SJCRH30 (cell line): ENCODE measurements at places on chromosomes 6 and 20. TPM values are rescaled to one million over a fixed set of nuclear protein-coding genes. Genes with fewer than 3 reads are reported as not detected.

GRCh38 chr6:142417331-142417750 is 115.5 kb downstream of the ADGRG6 start:
- DNase-seq: no peak
- H3K27ac ChIP-seq: no peak overlapping the region
- H3K36me3 ChIP-seq: no peaks in the 10 kb centered on the region
- H3K4me1 ChIP-seq: peaks cover 36% of the 10 kb centered on the region
- no peaks in the 10 kb centered on the region for H3K27me3 ChIP-seq
- H3K4me3 ChIP-seq: no peak overlapping the region

RALGAPB gene
- total RNA-seq: 48.2 and 51.5 TPM in 2 replicates

DEFB127 gene
- not detected in 2 replicates for total RNA-seq

DNA sequence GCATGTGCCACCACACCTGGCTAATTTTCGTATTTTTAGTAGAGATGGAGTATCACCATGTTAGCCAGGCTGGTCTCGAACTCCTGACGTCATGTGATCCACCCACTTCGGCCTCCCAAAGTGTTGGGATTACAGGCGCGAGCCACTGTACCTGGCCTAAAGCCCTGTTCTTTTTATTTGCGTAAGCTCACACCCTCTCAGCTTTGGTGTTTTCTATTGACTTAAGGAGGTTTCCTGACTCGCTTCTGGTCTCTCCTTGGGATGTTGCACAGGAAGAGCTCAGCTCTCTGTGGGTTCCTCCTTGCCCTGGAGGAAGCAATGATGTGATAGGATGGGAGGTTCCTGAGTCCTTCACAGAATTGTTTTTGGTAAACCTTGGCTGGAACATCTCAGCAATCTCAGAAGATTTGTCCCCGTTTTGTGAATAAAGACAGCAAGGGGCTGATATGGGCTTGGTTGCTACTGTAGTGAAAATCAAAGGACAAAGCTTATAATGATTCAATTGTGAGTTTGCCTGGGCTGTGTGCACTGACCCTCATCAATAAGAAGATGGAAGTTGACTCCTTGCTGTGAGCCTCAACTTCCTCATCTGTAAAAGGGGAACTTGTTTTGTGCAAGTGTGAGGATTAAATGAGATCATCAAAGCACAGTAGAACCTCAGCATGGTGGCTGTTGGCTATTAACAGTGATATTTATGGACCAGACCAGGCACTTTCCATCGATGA is 27.0 kb downstream of the TOX2 start:
- no peaks in the 10 kb centered on the region for H3K36me3 ChIP-seq
- H3K27ac ChIP-seq: no peak overlapping the region
- DNase-seq: no peak

DNA sequence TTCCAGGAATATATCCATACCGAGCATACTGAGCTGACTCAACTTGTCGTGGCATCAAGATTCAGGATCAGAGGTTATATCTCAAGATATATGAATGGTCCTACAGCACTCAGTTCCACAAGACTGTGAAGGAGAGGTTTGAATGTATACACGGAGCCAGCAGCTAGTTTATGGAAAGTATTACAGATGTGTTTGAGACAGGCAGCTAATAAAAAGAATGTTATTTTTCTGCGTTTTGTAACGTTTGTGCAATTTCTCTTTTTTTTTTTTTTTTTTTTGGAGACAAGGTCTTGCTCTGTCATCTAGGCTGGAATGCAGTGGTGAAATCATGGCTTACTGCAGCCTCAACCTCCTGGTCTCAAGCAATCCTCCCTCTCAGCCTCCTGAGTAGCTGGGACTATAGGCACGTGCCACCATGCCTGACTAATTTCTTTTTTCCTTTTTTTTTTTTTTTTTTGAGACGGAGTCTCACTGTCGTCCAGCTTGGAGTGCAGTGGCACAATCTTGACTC is 3.4 kb upstream of the FAM110A start:
- H3K36me3 ChIP-seq: no peaks in the 10 kb centered on the region
- H3K4me3 ChIP-seq: no peak overlapping the region
- peaks cover under 1% of the 10 kb centered on the region for H3K4me1 ChIP-seq
- H3K27ac ChIP-seq: no peak overlapping the region
- DNase-seq: no peak

- H3K4me3 ChIP-seq: no peak overlapping the region
- H3K27me3 ChIP-seq: 0 out of 2 replicates have a peak, but pooled peaks cover 4% of the 10 kb centered on the region
- H3K36me3 ChIP-seq: no peaks in the 10 kb centered on the region
- H3K27ac ChIP-seq: no peak overlapping the region
- DNase-seq: no peak
Observed at GRCh38 chr6:72822023-72822422, 200.2 kb downstream of the KCNQ5 start.

- peak overlapping the region; percentile 66 for H3K27ac ChIP-seq
- peaks cover 29% of the 10 kb centered on the region for H3K4me1 ChIP-seq
- H3K27me3 ChIP-seq: no peaks in the 10 kb centered on the region
- H3K36me3 ChIP-seq: no peaks in the 10 kb centered on the region
Observed at GRCh38 chr6:74277777-74278186, 581.8 kb downstream of the CD109 start.

GRCh38 chr6:136439514-136440190 is 110.6 kb downstream of the MAP7 start:
- no peaks in the 10 kb centered on the region for H3K4me1 ChIP-seq
- no peak overlapping the region for H3K27ac ChIP-seq
- no peaks in the 10 kb centered on the region for H3K27me3 ChIP-seq
- no peaks in the 10 kb centered on the region for H3K36me3 ChIP-seq
- no peak overlapping the region for H3K4me3 ChIP-seq
- no peak for DNase-seq

AGER gene
- 0.71 and 1.4 TPM in 2 replicates for total RNA-seq

- H3K36me3 ChIP-seq: no peaks in the 10 kb centered on the region
- no peak overlapping the region for H3K4me3 ChIP-seq
- H3K4me1 ChIP-seq: no peaks in the 10 kb centered on the region; the same call in 1 of the 2 replicates
- DNase-seq: no peak
Observed at GRCh38 chr6:159935633-159936032, 33.2 kb upstream of the IGF2R start.

ISM1 gene
- total RNA-seq: 0.05 TPM in 1 of 2 replicates, not detected in the other

DNA sequence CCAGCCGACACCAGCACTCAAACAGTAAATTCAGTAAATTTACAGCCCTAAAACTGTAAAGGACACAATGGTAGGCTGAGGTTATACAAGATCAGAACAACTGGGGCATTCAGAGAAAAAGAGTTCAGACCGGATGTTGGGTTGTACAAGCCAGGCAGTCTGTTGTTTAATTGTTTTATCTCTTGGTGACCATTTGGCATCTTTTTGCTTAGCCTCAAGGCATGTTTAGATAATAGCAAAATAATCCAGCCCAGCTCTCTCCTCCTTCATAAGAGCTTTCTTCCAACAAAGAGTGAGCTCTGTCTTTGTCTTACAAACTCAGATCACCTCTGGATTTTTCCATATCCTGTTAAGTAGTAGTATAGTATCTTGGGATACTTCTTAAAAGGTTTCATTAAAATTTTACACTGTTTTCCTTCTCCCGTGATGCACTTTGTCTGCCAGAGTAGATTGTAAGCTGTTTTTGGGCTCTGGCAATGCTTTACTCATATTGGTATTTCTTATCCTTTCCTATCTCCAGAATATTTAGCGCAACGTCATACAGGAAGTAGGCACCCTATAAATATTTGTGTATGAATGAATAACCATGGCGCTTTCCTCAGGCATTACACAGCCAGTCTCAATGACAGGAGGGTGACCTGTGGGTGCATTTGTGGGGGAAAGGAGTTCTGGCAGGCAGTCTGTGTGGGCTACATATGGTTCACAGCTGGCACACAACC is 35.6 kb upstream of the TRAM2 start:
- no peak overlapping the region for H3K4me3 ChIP-seq
- no peak for DNase-seq
- 0 out of 2 replicates have a peak overlapping the region, but pooled peaks have one; percentile 7 for H3K27ac ChIP-seq
- H3K27me3 ChIP-seq: no peaks in the 10 kb centered on the region

GRCh38 chr6:311679-312220 is 19.5 kb downstream of the DUSP22 start:
- no peak overlapping the region for H3K27ac ChIP-seq
- no peaks in the 10 kb centered on the region for H3K4me1 ChIP-seq
- H3K36me3 ChIP-seq: no peaks in the 10 kb centered on the region
- no peak for DNase-seq
- H3K27me3 ChIP-seq: no peaks in the 10 kb centered on the region

PYGB gene
- total RNA-seq: 39.1 and 42.3 TPM in 2 replicates

- H3K4me1 ChIP-seq: no peaks in the 10 kb centered on the region
- no peak overlapping the region for H3K27ac ChIP-seq
- no peak for DNase-seq
- H3K4me3 ChIP-seq: no peak overlapping the region
- no peaks in the 10 kb centered on the region for H3K27me3 ChIP-seq
- H3K36me3 ChIP-seq: no peaks in the 10 kb centered on the region
Observed at GRCh38 chr6:120304223-120304622, 954.7 kb upstream of the MAN1A1 start.

GRCh38 chr6:169845426-169846285 is 94.2 kb downstream of the ERMARD start:
- no peak overlapping the region for H3K27ac ChIP-seq
- H3K4me3 ChIP-seq: no peak overlapping the region
- H3K27me3 ChIP-seq: no peaks in the 10 kb centered on the region; the same call in 1 of the 2 replicates
- no peaks in the 10 kb centered on the region for H3K4me1 ChIP-seq

DNA sequence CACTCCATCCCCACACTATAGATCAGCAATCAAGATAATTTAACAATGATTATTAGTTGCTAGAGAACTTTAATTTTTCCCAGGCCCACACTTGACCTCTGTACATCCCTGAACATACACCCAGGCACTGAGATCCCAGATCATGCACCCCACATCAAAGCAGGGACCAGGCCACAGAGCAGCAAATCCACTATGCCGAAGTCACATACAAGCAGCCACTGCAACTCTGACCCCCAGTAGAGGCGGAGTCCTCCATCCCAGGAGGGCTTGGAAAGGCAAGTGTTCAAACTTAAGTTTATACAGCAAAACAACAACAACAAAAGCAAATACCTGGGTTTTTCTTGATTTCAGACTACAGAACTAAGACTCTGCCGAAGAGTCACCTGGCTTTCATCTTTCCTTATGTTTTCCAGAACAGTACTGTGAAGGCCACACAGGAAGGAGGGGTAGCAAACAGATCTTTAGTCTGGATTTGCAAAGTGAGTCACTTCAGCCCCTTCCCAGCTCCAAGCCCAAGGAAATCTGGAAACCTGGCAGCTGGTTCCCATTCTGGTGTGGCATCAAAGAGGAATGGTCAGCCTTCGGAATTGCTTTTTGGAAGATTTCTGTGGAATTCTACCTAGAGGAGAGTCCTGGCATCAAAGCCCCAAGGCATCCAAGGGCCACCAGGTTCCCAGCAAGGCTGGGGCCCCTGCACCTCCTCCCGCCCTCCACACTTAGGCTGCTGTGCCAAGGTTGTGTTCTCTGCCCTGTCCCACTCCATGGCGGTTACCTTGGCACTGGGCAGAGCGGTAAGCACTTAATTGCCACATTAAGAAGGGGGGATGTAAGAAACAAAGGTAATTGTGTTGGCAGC is 7.3 kb downstream of the JAG1 start:
- H3K4me3 ChIP-seq: no peak overlapping the region
- H3K4me1 ChIP-seq: peaks cover 11% of the 10 kb centered on the region; the same call in 1 of the 2 replicates
- H3K27me3 ChIP-seq: no peaks in the 10 kb centered on the region
- no peaks in the 10 kb centered on the region for H3K36me3 ChIP-seq

- no peak for DNase-seq
- peaks cover 5% of the 10 kb centered on the region; the same call in 1 of the 2 replicates for H3K4me1 ChIP-seq
- H3K27me3 ChIP-seq: no peaks in the 10 kb centered on the region
- H3K4me3 ChIP-seq: no peak overlapping the region
- H3K36me3 ChIP-seq: no peaks in the 10 kb centered on the region
- H3K27ac ChIP-seq: no peak overlapping the region
Observed at GRCh38 chr6:128303870-128304269, 216.5 kb downstream of the PTPRK start.

PTK7 gene
- 84.2 and 88.3 TPM in 2 replicates for total RNA-seq

GRCh38 chr6:37279366-37280134 is 21.6 kb upstream of the TMEM217 start:
- no peak overlapping the region for H3K4me3 ChIP-seq
- H3K27ac ChIP-seq: no peak overlapping the region
- H3K4me1 ChIP-seq: no peaks in the 10 kb centered on the region
- H3K27me3 ChIP-seq: no peaks in the 10 kb centered on the region
- no peak for DNase-seq
